Stimulated activated CD4-positive, alpha-beta T cell treated with anti-CD3 and anti-CD28 coated beads, Interleukin-4, amount 100 ng/mL, for 24 hours (primary cell): ENCODE measurements at places on chromosomes 12 and 14.

- DNase-seq, result no peak
These were observed 420.6 kb downstream of the RAD51B start for GRCh38 chr14:68239988-68240771.

DNA sequence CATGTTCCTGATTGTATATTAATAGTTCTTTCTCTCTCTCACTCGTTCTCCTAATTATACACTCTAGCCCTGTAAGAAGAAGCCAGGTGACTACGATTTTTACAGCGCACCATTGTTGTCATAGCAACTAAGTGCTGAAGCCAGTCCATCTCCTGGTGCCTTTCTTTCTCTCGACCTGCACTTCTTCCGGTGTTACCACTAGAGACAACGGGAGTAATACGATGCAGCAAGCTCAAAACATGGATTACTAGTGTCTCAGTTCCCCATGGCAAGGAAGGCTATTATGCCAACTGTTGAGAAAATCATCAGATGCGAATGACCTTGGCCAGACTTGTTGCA lies 40.8 kb upstream of the DCD start:
- DNase-seq, result no peak

DNA sequence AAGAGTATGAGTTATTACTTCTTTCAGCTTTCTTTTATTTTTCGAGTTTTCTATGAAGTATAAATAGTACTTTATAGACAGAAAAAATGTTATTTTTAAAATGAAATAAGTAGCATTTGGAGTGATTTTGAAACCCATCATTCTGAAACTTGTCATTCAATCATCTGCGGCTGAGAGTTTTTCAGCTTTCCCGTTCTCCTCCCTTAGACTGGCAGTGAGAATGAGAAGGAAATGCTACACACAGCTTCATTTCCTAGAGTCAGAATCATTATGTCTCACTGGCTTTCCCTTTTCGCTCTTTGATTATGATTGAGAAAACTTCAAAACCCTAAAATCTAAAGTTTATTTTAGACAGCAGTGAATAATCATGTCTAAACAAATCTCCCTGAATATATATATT lies 33.7 kb upstream of the GNPNAT1 start:
- no peak for DNase-seq

GRCh38 chr12:65495233-65495632 lies 216.8 kb downstream of the MSRB3 start:
- DNase-seq, result no peak

DNA sequence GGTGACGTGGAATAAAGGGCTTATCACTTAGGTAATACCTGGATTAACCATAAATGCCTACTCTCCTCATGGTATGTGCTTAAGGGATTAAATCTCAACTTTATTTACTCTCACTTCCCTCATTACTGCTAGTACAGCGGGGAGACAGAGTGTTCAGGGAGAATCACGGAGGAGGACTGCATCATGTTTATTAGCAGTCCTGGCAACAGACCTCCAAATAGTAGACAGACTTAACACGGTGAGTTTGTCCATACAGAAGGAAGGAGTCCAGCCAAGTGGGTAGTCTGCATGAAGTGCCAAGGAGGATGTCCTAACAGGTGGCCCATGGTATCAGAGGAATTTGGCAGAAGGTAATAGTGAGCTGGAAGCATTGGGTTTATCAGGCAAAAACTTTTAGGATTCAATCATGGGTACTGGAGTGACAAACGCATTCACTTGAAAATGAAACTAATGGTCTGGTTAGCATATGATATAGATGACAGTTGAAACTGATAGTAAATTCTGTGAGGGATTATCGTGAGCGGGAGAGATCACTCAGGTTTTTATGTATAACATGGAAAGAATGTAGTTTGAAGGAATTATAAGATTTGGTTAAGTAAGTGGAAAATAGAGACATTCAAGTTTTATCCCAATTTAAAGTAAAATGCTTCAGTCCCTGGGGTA lies 471.8 kb downstream of the TMEM117 start:
- DNase-seq, result no peak
